ENCODE measurements at places on chromosomes 2 and 18.

- no peak for DNase-seq
Observed at GRCh38 chr2:145987793-145988192, 1467.9 kb upstream of the ZEB2 start.

DNA sequence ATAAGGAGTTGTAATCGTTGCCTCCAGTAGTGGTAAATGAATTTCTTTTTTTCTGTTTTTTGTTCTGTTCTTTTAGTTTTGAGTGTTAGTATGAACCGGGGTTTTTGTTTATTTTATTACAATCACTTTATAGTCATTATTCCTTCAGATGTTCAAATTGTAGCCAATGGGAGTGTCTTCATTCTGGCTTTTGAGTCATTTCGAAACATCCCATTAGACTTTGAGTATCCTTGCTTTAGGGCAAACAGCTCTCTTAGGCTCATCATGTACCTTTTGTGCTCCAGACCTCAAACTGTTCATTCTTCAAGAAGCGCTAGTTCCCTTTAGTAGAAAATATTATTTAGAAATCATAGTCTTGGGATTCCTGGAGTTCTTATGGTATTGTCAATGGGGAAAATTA, 54.2 kb upstream of the PAX3 start:
- DNase-seq: no peak

DNA sequence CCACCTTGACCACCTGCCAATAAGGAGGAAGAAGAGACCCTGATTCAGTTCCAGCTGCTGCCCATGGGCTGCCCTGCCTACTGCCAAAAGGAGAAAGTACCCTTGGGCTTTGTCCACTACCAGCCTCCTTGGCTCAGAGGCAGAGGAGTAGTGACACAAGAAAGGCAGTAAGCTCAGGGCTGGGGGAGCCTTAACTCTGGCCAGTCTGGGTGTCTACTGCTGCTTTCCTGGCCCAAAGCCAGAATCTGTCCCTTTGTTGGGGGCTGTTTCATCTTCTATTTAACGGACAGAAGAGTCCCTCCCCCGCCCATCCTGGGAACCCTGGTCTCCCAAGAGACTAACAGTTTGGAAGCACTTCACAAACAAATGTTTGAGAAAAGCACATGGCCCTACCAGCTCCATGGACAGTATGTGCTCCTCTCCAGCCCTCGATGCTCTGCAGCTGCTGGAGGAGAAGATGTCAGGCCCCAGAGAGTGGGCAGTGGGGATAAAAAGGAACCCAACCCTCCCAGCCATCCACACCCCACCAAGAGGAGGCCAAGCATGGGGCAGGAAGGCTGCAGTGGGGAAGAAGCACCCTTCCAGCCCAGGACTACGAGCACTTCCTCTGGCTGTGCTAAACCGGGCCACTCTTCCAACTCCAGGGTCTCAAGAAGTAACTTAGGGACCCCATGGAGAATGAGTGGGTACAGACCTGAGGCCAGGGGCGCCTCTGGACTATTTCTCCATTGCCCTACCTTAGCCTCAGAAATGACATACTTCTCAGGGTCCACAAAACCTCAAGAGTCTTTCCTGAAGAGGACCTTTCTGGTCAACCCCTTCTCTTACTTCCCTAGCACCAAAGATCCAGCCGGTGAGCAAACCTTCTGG, 1.2 kb downstream of the ATG9A start:
- DNase-seq: no peak

GRCh38 chr2:226122041-226122440, 677.6 kb downstream of the IRS1 start:
- no peak for DNase-seq

All from D341Med (cell line).